Ascending aorta (tissue), 2 donors: ENCODE measurements at places on chromosomes 1 and 21. TPM values are rescaled to one million over a fixed set of nuclear protein-coding genes. Genes with fewer than 3 reads are reported as not detected.

GRCh38 chr1:166379447-166379846 lies 212.6 kb upstream of the FAM78B start:
- no peak for DNase-seq

GRCh38 chr1:188778578-188778977 lies 1699.1 kb downstream of the BRINP3 start:
- no peak for DNase-seq

The CLDN17 gene
- not detected for total RNA-seq

The MSH4 gene
- not detected for total RNA-seq

DNA sequence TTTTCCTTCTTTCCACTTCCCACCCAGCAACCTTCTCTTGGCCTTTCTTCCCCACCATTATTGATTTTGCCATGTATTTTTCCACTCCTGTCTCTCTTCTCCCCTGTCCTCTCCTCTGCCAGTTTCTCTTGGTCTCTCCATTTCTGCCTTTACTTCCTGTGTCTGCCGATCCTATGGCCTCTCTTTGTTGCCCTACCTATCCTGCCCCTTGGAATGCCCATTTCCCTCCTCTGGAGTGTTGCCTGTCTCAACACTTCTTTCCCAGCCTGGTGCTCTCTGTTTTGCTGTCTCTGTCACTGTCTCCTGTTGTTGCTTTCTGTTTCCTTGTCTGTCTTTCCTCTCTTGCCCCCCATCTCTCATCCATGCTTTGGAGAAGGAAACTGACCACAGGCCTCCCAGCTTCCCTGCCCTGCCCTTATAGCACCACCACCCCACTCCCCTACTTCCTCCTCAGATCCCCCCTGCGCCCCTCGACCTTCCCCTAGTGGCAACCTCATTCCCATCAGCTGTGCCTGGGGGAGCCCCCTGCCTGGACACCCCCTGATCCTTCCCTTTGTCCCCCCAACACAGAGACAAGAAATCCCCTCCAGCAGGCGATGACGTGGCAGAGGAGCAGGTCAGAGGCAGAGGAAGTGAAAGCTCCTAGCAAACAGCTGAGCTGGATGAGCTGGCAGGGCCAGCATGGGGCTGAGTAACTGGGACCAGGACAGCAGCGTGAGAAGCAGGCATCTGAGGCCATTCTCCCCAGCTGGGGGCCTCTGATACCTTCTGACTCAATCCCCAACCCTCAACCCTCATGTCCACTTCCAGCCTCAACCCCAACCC lies 6.6 kb upstream of the ETV3L start:
- DNase-seq, result peak; percentile 24

The SELENOF gene
- total RNA-seq, result 124 TPM

The CFHR5 gene
- not detected for total RNA-seq

DNA sequence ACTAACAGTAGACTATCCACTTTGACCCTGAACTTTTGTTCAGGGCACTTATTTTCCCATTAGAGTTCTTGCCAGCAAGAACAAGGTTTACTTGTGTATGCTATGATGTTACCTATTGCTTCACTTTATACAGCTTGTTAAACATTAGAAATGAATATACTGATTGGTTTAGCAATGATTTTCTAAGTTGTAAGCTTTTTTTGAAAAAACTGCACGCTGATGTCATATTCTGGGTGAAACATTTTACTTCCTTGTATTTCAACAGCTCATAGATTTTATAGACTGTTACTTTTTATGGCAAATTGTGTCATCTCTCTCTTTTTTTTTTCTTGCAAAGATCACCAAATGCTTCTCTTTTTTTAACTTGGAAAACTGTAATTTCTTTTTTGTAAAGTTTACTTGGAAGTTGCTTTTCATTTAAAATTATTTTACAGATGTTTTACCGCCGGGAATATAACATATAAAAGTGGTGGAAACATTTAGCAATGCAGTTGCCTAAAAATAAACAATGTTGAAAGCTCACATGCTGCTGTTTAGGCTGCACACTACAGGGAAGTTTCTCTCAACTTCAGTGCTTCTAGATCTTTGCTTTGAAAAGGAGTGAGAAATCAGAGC lies 215.3 kb upstream of the NFIA start:
- no peak for DNase-seq

GRCh38 chr1:234655328-234656069 lies 45.5 kb upstream of the IRF2BP2 start:
- no peak for DNase-seq

GRCh38 chr1:245779797-245780755 lies 625.3 kb downstream of the KIF26B start:
- no peak for DNase-seq

GRCh38 chr1:76125473-76126219 lies 51.1 kb downstream of the ST6GALNAC3 start:
- no peak for DNase-seq

DNA sequence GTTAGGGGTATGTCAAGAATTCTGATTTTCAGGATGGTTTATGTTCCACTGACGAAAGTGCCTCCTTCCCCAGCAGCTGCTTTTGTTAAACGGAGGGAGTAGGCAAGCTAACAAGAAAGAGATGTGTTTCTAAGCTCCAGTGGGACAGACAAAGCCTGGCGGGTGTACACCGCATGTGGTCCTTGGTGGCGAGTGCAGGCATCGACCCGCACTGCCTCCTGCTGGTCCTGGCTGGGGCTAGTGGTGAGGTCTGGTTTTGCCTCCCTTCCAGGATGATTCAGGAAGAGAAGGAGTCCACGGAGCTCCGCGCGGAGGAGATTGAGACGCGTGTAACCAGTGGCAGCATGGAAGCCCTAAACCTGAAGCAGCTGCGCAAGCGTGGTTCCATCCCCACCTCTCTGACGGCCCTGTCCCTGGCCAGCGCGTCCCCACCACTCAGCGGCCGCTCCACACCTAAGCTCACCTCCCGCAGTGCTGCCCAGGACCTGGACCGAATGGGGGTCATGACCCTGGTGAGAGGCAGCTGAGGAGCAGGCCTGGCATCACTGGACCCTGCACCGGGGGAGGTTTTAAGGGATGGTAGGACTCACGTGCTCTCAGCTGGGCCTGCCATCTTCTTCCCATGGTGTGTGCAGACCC lies 29.0 kb downstream of the PPFIA4 start:
- no peak for DNase-seq

The FAM110D gene
- 60.0 TPM for total RNA-seq

The CD244 gene
- total RNA-seq, result not detected

GRCh38 chr1:202061055-202061454 lies 50.7 kb downstream of the ELF3 start:
- no peak for DNase-seq

The PBX1 gene
- 37.4 TPM for total RNA-seq

GRCh38 chr1:214349008-214349407 lies 68.0 kb downstream of the SMYD2 start:
- DNase-seq, result no peak

- DNase-seq, result no peak
Observed at GRCh38 chr21:43209575-43210453, 41.0 kb downstream of the CRYAA start.

The IRF6 gene
- total RNA-seq, result 7.6 TPM

The KRTAP13-2 gene
- not detected for total RNA-seq

DNA sequence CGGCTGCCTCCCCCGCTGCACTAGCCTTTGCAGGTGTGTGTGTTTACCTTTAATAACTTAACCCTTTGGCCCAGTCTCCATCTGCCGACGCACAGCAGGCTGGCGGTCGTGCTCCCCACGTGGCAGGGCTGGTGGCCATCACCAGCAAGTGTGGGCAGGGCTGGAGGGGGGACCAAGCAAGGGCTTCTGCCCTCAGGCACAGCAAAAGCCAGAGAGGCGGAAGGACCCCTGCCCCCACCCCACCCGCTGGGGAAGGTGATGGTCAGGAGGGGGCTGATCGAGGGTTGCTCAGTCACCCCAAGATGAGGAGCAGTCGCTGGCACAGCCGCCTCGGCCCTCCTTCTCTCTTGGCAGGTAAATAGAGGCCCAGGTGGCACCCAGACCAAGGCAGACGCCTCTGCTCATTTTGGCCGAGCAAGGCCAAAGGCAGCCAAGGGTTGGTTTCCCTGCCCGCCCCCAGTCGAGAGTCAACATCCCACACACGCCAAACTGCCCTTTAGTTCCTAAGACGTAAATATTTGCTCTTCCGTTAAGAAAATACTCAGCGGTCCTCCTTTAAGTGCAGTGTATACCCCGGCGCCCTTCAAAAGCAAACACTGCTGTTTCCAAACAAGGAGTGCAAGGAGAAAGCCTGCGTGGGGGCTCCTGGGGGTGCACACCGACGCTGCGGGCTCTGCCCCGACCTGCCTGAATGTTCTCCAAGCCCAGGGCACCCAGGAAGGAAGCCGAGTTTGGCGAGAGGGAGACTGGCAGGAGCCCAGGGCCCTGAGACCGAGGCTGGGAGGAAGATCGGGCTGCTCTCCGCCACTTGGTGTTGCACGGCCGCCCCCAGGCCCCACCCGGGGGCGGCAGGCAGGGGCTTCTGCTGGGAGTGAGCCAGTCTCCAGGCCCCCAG lies 82.7 kb downstream of the SIK1 start:
- DNase-seq, result no peak

The DIO1 gene
- not detected for total RNA-seq

- DNase-seq, result no peak
Observed at GRCh38 chr1:20102875-20103274, 16.5 kb downstream of the PLA2G2D start.

DNA sequence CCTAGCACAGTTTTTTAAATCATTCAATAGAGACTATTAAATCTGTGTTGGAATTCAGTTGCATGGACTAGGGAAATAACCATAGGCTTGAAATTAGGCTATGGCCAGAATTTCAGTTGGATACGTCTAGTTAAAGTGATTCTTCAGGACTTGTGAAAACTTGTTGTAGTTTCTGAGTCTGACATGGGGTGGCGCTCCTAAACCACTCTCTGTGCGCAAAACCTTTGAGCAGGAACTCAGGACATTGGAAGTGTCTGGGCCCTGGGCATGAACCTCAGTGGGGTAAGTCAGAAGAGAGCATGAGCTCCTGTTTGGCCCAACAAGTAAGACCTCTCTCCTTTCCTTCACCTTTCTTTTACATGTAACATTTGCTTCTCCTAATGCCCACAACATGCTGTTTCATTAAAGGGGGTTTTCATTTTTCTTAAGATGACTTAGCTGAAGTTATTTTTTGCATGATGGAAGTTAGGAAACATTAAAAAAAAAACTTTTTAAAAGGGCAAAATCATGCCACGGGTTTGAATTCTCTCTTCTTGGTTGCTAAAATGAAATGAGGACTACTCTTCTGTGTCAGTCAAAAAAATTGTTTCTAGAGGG lies 17.1 kb upstream of the CCDC190 start:
- DNase-seq, result peak; percentile 83

The GUCA2B gene
- total RNA-seq, result not detected

The MCOLN2 gene
- total RNA-seq, result not detected

GRCh38 chr1:15998929-15999328 lies 5.1 kb upstream of the SRARP start:
- DNase-seq, result no peak

The F13B gene
- total RNA-seq, result not detected

DNA sequence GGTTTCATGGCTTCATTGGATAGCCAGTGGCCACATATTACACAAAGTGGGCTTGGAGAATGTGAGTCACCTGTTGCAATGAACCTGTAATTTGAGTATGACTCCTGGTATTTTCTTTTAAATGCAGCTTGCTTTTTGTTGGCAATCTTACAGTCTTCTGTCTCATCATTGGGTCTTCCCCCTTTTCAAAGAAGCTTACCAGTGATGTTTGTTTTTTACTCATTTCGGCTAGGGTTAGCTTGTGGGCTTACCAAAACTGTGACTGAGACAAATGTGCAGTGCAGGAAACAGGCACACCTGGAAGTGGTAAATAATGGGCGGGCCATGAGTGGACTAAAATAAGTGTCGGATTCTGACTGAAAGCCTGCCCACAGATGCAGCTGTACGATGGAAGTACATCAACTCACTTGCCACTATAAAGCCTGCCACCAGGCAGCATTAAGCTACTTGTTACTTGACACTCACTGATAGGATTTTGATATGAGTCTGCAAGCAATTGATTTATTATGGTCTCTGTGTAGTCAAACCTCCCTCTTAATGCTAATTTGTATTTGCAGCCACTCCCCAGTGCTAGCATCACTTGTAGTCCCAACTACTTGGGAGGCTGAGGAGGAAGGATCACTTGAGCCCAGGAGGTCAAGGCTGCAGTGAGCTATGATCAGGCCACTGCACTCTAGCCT lies 4.2 kb downstream of the HHAT start:
- peak; percentile 59 for DNase-seq

DNA sequence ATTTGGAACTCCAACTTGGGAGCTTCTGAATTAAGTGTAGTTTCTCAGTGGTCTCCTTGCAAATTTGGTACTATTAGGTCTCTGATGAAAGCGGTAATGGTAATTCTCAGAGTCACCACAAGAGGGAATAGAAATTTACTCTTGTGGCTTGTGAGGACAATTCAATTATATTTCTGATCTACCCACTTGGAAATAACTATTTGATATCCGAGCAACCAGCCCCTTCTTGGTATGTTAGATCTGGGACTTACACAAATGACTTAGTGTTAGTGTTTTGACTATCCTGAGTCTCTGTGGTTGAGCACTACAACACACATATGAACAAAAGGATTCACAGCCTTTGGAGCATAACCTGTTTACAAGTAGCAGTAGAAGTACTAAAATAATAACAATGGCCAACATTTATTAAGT lies 68.1 kb downstream of the RPS6KA1 start:
- DNase-seq, result peak; percentile 11

DNA sequence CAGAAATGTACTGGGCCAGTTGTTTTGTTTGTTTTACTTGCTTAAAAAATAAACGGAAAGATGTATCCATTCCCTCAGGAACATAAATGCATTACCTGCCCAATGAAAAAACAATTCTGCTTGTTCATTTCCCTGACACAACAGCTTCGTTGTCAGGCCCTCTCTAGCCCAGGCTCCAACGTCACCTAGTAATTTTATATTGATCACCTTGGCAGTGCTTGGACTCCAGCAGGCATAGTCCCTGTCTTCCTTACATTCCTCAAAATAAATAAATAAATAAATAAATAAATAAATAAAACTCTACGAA lies 1.2 kb downstream of the CEP170 start:
- no peak for DNase-seq

DNA sequence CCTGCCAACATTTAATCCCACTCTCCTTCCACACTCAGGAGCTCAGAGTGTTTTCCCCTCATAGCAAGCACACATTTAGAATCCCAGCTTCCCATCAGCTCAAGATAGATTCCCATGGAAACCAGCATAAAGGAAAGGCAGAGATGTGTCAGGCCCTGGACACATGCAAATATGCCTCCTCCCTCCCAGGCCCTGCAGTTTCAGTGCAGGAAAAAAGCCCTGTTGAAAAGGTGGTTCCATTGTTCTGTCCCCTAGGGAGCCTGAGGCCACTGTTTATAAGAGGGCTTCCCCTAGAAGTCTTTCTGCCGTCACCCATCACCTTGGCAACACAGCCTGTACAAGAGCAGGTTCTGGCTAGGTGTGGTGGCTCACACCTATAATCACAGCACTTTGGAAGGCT lies 3.6 kb downstream of the CACNA1S start:
- no peak for DNase-seq

GRCh38 chr1:237111807-237112206 lies 69.8 kb downstream of the RYR2 start:
- DNase-seq, result no peak

GRCh38 chr1:65939191-65939590 lies 146.5 kb downstream of the PDE4B start:
- DNase-seq, result no peak

The DDOST gene
- total RNA-seq, result 142 TPM

- DNase-seq, result no peak
Observed at GRCh38 chr1:91714867-91715381, 171.0 kb downstream of the TGFBR3 start.
